Large intestine (tissue), 12 donors: ENCODE measurements at places on chromosomes 11 and 22. TPM values are rescaled to one million over a fixed set of nuclear protein-coding genes. Genes with fewer than 3 reads are reported as not detected.

DNA sequence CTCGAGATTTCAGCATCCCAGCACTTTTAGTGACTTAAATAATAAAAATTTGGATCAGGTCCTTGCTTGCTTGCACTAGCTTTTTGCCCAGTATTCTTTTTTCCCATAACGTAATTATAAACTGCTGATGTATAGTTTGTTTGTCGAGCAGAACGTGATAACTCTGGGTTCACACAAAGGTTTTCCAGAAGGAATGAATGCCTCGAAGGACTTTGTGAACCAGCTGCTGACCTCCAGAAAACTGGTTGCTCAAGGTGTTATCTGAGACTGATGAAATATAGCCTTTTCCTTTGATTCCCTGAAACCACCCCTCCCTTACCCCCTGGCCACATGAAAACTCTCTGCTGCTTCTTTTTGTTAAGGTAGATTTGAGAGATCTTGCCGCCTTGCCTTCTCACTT is 229.1 kb upstream of the CARD18 start:
- no peaks in the 10 kb centered on the region for H3K27me3 ChIP-seq
- peak; percentile 88 for DNase-seq
- H3K4me1 ChIP-seq = peaks cover 6% of the 10 kb centered on the region
- peak overlapping the region; percentile 6 for H3K27ac ChIP-seq
- H3K36me3 ChIP-seq = no peaks in the 10 kb centered on the region

DNA sequence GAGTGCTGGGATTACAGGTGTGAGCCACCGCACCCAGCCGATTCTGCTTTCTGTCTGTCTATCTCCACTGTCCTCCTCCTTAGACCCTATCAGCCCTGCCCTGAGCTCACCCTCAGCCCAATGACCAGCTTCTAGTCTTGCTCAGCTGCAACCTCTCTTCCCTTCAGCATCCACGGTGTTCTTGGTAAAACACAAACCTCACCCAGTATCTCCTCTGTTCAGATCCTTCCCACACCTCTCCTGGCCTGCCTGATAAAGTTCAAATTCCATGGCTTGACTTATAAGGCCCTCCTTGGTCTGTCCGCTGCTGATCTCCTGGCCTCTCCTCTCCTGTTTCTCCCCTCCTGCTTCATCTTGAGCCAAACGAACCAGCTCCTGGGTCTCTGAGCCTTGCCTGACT is 14.5 kb upstream of the NCF4 start:
- no peaks in the 10 kb centered on the region for H3K36me3 ChIP-seq
- H3K4me1 ChIP-seq = no peaks in the 10 kb centered on the region
- H3K4me3 ChIP-seq = no peak overlapping the region
- no peak overlapping the region for H3K27ac ChIP-seq

DNA sequence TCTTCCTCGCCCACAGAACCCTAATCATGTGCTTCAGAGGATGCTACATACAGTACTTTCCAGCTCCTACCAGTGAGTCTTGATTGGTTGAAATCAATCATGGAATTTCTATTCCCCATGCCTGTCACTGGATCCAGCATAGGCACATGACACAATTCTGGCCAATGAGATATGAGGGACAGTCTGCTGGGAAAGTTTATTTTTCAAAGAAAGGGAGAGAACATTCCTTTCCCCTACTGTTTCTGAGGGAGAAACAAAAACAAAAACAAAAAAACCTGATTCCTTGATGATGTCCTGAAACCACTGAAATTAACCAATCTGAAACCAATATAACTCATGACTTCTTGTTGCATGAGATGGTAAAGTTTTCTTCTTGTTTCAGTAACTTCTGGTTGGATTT is 3.3 kb upstream of the RCN1 start:
- no peaks in the 10 kb centered on the region for H3K36me3 ChIP-seq
- H3K27me3 ChIP-seq = peaks cover 14% of the 10 kb centered on the region
- DNase-seq = no peak
- no peak overlapping the region for H3K4me3 ChIP-seq

DNA sequence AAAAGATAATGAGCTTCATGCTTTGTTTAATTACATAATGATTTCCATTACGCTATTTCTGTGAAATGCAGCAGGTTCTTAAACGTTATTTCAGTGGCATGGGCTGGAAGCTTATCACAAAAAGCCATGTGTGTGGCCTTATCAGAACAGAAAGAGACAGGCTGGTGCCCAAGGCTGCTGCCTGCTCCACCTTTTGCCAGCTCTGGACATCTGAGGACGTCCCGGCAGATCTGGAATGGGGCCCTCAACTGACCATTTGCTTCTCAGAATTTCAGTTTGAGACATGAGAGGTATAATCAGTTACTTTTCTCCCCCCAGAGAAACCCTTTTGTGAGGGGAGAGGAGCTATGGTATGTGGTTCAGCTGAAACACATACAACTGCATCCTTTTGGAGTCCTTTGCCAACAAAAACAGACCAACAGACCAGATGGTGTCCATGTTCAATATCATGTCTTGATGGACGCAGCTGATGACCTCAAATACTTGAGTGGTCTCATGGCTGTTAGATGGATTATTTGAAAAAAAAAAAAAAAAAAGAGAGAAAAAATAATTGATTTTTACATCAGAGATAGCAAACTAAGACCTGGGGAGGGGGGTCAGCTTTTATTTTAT is 8.6 kb downstream of the CDPF1 start:
- no peak overlapping the region for H3K4me3 ChIP-seq
- H3K27ac ChIP-seq = peak overlapping the region; percentile 52
- peaks cover 63% of the 10 kb centered on the region for H3K36me3 ChIP-seq
- no peaks in the 10 kb centered on the region for H3K27me3 ChIP-seq
- H3K4me1 ChIP-seq = peaks cover 19% of the 10 kb centered on the region

DNA sequence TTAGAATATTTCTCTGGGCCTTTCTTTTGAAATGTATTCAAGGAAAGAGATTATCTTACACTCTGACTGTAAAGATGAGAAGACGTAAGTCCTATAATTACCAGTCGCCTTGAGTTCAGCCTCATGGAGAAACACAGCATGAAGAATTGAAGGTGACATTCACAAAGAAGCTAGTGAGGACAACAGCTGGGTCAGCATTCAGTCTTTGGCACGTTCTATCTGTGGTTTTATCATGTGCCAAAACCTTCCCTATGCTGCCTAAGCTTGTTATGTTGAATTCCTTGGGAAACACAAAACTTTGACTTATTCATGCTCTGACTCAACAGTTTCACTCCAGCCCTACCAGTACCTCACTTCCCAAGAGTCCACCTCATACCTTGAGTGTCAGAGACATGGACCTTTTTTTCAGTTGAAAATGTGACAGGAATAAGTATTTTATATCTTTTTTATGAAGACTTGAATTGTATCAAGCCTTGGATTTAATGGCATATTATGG is 198.8 kb upstream of the KIRREL3 start:
- no peak for DNase-seq
- no peaks in the 10 kb centered on the region for H3K36me3 ChIP-seq
- no peak overlapping the region for H3K4me3 ChIP-seq
- no peaks in the 10 kb centered on the region for H3K4me1 ChIP-seq

The MB gene
- polyA plus RNA-seq = 7.2 TPM

The SORL1 gene
- polyA plus RNA-seq = 31.0 TPM

The RNH1 gene
- 85.4 TPM for polyA plus RNA-seq

The NRIP3 gene
- 0.78 TPM for polyA plus RNA-seq
